Hepatocyte (in vitro differentiated cells): ENCODE measurements at places on chromosomes 4 and X. TPM values are rescaled to one million over a fixed set of nuclear protein-coding genes. Genes with fewer than 3 reads are reported as not detected.

GRCh38 chr4:6752486-6752829 is 30.1 kb upstream of the KIAA0232 start:
- DNase-seq = no peak

The LRCH2 gene
- 22.5 and 26.2 TPM in 2 replicates for total RNA-seq

GRCh38 chr4:142222127-142222526 is 585.7 kb downstream of the IL15 start:
- no peak for DNase-seq

DNA sequence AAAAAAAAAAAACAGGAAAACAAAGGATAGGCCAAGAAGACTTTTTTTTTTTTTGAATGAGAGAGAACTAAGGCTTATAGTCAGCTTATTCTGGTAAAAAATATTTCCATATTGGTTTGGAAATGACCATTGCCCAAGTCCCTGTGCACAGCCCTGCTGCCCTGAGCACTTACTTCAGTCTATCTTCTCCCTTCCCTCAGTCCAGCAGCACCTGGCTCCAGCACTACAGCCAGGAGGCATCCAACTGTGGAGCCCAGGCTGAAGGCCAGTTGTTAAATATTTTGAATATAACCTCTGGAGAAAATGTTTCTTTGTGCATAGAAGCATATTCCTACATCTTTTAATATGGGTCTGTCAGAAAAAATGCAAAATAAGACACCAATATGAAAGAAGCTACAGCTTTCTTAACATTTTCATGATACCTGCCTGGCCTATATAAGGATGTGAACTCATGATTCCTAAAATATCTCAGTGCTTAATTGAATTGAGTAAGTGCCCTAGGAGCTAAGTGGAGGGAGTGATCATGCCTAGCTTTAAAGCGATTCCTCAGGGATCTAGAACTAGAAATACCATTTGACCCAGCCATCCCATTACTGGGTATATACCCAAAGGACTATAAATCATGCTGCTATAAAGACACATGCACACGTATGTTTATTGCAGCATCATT is 14.4 kb downstream of the LRRC66 start:
- DNase-seq = no peak

GRCh38 chr4:140754918-140755773 is 1.0 kb downstream of the TBC1D9 start:
- DNase-seq = no peak

DNA sequence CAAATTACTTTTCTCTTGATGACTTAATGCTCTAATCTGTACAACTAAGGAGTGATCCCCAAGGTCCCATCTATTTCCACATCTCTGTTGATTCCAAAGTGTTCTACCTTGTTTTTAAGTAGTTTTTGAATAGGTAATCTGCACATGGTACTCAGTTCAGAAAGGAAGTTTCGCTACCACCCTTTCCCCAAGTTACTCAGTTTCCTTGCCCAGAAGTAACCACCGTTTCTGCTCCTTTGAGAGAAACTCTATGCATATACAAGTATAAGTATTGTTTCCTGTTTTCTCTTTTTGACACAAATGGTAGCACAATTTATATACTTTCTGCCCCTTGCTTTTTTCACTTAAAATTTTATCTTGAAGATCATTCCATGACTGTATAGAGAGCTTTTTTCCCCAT is 18.1 kb downstream of the TMEM154 start:
- no peak for DNase-seq

GRCh38 chr4:53012738-53013137 is 150.6 kb downstream of the RASL11B start:
- peak; percentile 34 for DNase-seq

The RPS6KA6 gene
- total RNA-seq = 9.3 and 11.2 TPM in 2 replicates

DNA sequence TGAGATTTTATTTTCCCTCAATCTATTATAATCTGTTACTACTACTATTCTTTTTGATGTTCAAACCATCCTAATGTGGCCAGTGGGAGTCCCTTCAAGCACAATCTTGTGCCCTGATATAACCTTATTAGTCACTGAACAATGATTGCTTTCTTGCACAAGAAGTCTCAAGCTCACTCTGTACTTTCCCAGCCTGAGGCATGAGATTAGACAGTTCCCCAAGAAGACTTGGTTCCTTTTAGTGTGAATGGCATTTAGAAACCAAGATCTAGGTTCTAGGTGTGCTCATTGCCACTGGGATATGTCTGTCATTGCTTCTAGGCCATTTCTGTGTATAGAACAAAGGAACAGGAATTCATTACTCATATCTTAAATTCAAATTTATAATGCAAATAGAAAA is 28.0 kb upstream of the RBM41 start:
- no peak for DNase-seq

- no peak for DNase-seq
These were observed 91.2 kb downstream of the PLS3 start for GRCh38 chrX:115652221-115652620.
